ENCODE measurements at places on chromosomes 3 and 15.
A peak's percentile ranks its signal among the peaks of the same experiment; 100 is the strongest.

GRCh38 chr3:16402451-16402850, 111.0 kb downstream of the RFTN1 start:
- DNase-seq: no peak

DNA sequence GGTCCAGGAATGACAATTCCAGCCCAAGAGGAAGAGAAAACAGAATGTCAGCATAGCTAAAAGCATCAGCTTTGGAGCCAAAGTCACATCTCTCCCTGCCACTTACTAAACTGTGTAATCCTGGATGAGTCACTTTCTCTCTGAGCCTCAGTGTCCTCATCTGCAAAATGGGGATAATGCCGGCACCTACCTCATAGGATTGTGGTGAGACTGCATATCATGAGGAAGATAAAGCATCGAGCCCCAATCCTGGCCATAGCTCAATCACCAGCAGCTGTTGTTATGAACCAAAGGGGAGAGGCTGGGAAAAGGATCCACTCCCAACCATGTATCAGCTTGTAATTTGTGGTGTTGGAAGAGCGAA, 9.1 kb downstream of the SLC6A1 start:
- no peak for DNase-seq

GRCh38 chr3:64625381-64625780, 62.4 kb downstream of the ADAMTS9 start:
- DNase-seq: no peak

DNA sequence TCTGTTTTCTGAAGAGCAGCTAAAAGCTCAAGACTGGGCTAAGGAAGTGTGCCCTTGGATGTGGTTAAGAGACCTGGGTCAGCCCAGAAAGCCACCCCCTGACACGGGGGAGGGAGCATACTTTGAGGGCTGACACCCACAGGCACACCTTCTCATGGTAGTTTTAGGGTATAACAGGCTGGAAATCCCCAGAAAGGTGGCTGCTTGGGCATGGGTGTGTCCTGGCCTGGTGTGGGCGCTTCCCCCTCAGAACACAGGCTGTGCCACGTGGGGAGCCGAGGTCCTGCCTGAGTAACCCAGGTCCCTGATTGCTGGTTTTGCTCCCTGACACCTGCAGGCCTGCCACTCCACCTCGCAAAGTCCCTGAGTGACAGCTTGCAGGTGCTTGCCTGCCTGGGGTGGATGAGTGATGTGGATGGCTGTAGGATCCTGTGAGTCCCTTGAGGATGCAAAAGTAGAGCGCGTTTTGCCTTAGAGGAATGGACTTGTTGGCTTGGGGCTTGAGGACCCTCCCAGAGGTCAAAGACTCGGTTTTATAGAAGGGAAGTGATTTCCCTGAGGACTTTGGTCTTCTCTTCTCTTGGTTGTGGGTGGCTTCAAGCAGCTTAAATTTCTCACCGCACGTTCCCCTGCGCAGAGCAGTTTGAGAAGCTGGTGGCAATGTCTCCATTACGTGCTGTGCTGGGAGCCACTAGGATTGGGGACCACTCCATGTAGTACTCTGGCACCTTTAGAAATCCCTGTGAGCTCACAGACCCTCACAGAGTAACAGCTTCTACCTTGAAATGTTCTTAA, 94.4 kb downstream of the DNASE1L3 start:
- peak; percentile 91 for DNase-seq

- no peak for DNase-seq
Observed at GRCh38 chr3:128466840-128467541, at the start of gene DNAJB8. TSS of gene DNAJB8 (minus strand) at chr3:128466890. CDS start at chr3:128463245, 3,645 bp downstream.

DNA sequence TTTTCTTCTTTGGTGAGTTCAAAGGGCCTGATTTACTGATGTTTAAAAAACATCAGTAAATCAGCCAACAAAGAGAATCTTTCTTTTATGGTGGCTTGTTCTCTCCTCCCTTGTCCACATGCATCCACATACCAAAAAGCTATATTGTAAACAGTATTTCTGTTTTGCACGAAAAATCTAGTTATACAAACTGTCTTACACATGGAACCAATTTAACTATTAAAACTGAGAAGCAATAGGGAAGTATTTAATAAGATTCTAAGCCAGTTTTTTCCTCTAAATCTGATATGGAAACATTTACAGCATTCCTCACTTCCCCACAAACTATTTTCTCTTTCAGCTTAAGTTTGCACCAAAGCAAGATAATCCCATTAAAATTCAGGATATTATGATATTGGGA, 110.8 kb upstream of the ICE2 start:
- no peak for DNase-seq

- peak; percentile 56 for DNase-seq
Observed at GRCh38 chr3:126127452-126127851, 43.5 kb upstream of the SLC41A3 start.

GRCh38 chr3:55167586-55168317, 239.9 kb upstream of the LRTM1 start:
- DNase-seq: no peak

DNA sequence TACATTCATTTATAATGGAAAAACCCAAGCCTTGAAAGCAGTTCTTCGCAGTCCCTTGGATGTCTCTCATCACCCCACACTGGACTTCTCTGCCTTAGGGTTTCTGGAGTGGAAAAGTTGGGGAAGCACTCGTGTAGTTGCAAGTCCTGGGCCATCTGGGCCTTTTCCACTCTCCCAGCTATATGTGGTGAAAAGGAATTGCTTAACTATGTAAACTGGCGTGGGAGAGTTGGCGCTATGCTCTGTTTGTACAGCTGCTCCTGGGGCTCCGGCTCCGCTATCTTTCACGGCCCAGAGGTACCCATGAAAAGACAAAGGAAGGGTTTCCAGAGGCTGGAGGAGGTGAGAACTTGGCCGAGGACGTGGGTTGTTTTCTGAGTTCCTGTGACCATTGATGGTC, 81.1 kb upstream of the MYZAP start:
- no peak for DNase-seq

GRCh38 chr3:175111036-175111435, 251.9 kb downstream of the NAALADL2 start:
- DNase-seq: no peak

DNA sequence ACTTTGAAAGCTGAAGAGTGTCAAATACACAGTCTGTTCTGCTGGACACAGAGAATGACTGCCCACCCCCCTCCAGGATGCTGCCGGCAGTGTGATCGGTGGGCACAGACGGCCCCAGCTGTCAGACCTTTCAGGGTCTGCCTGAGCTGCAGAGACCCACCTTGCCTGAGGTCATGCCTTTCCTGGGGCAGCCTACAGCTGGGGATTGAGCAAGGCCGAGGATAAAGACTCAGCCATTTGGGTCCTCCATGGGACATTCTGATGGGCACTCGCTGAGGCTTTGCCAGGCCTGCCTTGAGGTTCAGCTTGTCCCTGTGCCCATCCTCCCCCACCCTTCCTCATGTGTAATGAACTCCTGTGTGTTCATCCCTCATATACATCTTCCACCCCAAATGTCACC, 102.3 kb upstream of the SMAD3 start:
- no peak for DNase-seq

DNA sequence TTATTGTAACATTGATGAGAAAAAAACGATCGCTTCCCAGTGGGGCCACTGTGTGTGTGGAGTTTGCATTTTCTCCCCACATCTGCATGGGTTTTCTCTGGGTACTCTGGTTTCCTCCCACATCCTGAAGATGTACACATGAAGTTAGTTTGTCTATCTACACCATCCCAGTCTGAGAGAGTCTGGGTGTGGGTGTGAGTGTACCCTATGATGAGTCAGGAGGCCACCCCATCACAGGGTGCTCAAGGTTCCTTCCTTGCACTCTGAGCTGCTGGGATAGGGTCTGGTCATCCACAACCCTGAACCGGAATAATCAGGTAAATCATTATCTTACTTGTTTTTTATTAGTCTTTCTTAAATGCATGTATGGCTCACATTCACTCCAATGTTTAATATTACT, 457.1 kb downstream of the NTRK3 start:
- DNase-seq: no peak

DNA sequence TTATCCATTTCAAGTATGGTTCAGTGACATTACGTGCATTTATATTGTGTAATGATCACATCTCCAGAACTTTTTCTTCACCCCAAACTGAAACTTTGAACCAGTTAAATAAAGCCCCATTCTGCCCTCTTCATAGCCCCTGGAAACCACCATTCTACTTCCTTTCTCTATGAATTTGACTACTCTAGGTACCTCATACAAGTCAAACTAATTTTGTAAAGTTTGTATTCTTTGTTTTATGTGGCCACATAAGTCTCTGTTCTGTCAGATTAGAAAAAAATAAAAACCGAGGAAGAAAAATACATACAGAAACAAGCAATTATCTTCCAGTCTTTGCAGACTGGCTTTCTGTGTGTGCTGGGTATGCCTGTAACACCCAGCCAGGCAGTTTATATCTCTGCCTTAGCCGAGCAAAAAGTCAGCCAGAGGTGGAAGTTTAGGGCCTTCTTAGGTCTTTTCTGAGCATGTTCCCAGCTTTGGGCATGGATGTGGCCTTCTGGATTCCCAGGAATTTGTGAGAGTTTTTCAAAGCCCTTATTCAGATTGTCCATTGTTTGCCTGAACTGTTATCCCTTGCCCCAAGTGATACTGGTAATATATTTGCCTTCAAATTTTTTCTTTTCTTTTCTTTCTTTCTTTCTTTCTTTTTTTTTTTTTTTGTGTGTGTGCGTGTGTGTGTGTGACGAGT, 6.0 kb upstream of the GRAMD1C start:
- no peak for DNase-seq
